ENCODE measurements at places on chromosomes 6 and 20.

DNA sequence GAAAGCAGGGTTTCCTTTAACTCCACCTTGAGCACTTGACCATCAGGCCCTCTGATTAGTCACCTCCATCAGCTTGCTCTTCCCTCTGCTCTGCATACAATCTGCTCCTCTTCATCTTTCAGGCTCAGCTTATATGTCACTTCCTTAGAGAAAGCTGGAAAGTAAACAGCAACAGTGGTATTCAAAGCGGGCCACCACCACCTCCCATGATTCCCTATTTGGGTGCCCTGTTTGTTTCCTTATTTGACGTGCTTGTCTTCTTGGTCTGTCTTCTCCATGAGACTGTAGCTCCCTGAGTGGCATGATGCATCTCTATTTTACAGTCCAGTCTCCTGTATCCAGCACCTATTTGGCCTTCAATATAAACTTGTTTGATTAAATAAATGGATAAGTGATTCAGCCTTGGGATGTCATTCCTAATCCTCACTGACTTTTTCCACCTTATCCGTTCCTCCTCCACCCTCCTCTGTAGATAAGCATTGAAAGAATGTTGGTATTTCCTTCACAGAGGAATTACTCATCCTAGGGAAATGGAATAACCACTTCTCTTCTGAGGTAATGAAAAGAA, 102.8 kb upstream of the SGK1 start:
- no peak for DNase-seq

- DNase-seq: no peak
Observed at GRCh38 chr6:17416806-17417205, 23.4 kb downstream of the CAP2 start.

GRCh38 chr20:7935027-7935551, 5.2 kb downstream of the HAO1 start:
- DNase-seq: no peak

DNA sequence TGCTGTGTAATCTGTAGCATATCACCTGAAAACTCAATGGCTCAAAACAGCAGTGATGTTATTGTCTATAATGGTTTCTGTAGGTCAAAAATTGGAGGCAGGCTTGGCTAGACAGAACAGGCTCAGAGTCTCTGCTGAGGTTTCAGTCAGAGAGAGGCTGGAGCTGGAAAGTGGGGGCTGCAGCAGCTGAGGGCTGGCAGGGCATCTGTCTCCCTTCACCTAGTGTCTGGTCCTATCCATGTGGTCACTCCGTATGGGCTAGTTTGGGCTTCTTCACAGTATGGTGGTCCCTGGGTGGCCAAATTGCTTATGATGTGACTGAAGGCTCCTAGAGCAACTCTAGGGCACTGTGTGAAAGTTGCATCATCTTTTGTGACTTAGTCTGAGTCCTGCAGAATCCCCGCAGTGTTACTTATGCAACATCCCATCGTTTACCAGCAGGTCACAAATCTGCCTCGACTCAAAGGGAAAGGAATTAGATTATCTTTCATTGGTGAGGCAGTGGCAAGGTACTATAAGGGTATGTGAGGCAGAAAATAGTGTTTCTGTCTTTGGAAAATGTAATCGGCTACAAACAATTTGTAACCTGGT, 497.0 kb downstream of the EPHA7 start:
- DNase-seq: no peak

DNA sequence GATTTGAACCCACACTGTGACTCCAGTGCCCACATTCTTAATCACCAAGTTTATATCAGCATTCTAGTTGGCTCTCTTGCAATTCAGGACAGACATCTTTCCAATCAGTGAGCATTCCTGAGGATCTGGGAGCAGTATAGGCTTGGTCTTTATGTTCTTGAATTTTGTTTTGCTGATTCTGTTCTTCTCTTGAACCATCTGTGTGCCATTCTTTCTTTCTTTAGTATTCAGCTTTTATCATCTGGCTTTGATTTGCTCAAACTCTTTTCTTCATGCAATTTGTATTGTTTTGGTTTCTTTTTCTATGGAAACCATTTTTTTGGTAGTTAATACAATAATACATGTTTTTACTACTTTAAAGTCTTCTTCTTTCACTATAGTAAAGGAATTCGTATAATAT, 162.4 kb downstream of the CD109 start:
- no peak for DNase-seq

- DNase-seq: no peak
Observed at GRCh38 chr20:57175397-57176010, 90.9 kb downstream of the BMP7 start.

DNA sequence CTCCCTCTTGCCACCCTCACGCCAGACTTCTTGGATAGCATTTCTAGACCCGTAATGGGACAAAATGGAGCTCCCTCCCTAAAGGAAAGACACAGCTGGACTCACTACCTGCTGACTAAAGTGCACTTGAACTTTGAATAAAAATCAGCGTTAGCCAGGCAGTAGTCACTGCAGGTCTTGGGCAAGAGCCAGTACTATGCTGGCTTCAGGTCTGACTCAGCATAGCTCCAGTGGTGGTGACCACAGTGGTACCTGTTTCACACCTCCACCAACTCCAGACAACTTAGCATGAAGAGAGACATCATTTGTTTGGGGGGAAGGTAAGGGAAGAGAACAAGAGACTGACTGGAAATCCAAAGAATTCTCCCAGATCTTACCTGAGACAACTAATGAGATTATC, 906.8 kb downstream of the GRIK2 start:
- no peak for DNase-seq

Data from activated naive CD8-positive, alpha-beta T cell treated with anti-CD3 and anti-CD28 coated beads, Interleukin-2, amount 50 U/mL, for 24 hours (primary cell).